ENCODE measurements at places on chromosomes 16 and 17.

GRCh38 chr16:11108466-11108805, 147.6 kb downstream of the SOCS1 start:
- DNase-seq = no peak

GRCh38 chr17:9336817-9337216, 238.8 kb downstream of the STX8 start:
- DNase-seq = no peak

GRCh38 chr16:83936581-83937165, 16.4 kb upstream of the OSGIN1 start:
- no peak for DNase-seq

DNA sequence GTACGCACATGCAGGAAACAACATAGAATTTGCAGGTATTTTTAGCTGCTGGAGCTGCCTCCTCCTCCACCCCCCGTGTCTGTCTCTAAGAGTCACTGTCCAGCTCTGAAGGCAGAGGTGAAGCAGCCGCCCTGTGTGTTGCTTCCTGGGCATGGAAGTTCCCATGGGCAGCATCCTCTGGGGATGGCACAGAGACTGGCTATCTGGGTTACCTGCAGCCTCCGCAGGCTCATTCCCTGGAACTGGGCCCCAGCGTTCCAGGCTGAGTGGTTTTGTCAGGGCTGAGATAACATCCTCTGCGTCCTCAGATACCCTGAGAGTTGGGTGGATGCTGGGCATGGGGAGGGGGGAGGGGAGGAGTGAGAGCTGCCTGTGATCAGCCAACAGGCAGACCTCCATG, 41.5 kb upstream of the MRTFB start:
- DNase-seq = no peak

GRCh38 chr17:62916684-62917571, 49.1 kb upstream of the TANC2 start:
- no peak for DNase-seq

- no peak for DNase-seq
These were observed 25.8 kb downstream of the USP10 start for GRCh38 chr16:84725481-84726078.

GRCh38 chr17:27585153-27585681, 45.8 kb upstream of the LGALS9 start:
- no peak for DNase-seq

Data from RCC 7860 (cell line).